ENCODE measurements at places on chromosomes 11 and 22.
A peak's percentile ranks its signal among the peaks of the same experiment; 100 is the strongest.

- H3K27me3 ChIP-seq = no peaks in the 10 kb centered on the region
- peaks cover 16% of the 10 kb centered on the region for H3K36me3 ChIP-seq
- H3K27ac ChIP-seq = no peak overlapping the region
- no peak for DNase-seq
- no peak overlapping the region for H3K4me3 ChIP-seq
Observed at GRCh38 chr22:45763236-45763624, 91.6 kb downstream of the ATXN10 start.

- no peaks in the 10 kb centered on the region for H3K27me3 ChIP-seq
- H3K27ac ChIP-seq = no peak overlapping the region
- DNase-seq = no peak
- H3K36me3 ChIP-seq = peaks cover 11% of the 10 kb centered on the region
- H3K4me1 ChIP-seq = peaks cover 14% of the 10 kb centered on the region
Observed at GRCh38 chr11:74322667-74323066, 11.2 kb upstream of the P4HA3 start.

GRCh38 chr22:30424534-30425326 is 838 bp upstream of the MTFP1 start:
- H3K4me1 ChIP-seq = peaks cover 59% of the 10 kb centered on the region
- peak overlapping the region; percentile 97 for H3K4me3 ChIP-seq
- H3K27ac ChIP-seq = no peak overlapping the region
- H3K27me3 ChIP-seq = no peaks in the 10 kb centered on the region

- H3K27me3 ChIP-seq = no peaks in the 10 kb centered on the region
- no peak overlapping the region for H3K27ac ChIP-seq
- DNase-seq = no peak
- no peak overlapping the region for H3K4me3 ChIP-seq
- peaks cover 14% of the 10 kb centered on the region for H3K4me1 ChIP-seq
Observed at GRCh38 chr22:21826204-21826603, 41.2 kb downstream of the MAPK1 start.

DNA sequence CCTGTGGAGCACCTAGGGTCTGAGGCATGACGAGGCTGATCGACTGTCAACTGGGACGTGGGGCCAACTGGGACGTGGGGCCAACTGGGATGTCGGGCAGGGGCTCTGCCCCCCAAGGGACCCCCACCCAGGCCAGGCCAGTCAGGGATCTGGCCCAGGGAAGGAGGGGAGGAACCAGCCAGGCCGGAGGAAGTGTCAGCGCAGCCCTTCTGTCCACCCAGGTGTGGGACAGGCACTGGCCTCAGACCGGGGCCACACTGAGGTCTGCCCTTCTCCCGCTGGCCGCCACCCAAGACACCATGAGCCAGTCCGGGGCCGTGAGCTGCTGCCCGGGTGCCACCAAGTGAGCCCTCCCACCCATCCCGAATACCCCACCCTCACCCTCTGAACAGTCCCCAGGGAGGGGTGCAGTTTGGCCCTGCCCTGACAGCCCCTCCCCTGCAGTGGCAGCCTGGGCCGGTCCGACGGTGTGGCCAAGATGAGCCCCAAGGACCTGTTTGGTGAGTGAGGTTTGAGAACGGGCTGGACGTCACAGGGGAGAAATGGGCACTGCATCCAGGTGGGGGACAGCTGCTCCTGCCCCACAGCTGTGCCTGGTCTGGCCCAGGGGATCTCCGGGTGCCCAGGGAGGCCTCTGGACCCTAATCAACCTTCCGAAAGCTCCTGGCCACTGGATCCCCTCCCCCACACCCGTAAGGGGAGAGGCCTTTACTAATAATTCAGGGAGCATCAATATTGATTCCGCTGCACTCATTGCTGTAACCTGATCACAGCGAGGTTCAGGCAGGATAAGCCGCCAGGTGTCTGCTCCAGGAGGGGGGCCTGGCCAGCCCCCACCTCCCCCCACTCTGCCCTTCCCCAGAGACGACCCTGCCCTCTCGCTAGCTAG is 3.3 kb downstream of the EPS8L2 start:
- H3K27me3 ChIP-seq = peaks cover 37% of the 10 kb centered on the region
- H3K4me1 ChIP-seq = peaks cover 12% of the 10 kb centered on the region
- no peak for DNase-seq
- no peaks in the 10 kb centered on the region for H3K36me3 ChIP-seq
- H3K4me3 ChIP-seq = no peak overlapping the region

GRCh38 chr11:68661014-68661413 is 23.3 kb upstream of the GAL start:
- no peaks in the 10 kb centered on the region for H3K36me3 ChIP-seq
- no peak for DNase-seq
- no peaks in the 10 kb centered on the region for H3K27me3 ChIP-seq
- H3K4me3 ChIP-seq = no peak overlapping the region
- H3K27ac ChIP-seq = no peak overlapping the region
- peaks cover 1% of the 10 kb centered on the region for H3K4me1 ChIP-seq

GRCh38 chr22:36332623-36333332 is 55.0 kb downstream of the MYH9 start:
- DNase-seq = no peak
- H3K4me1 ChIP-seq = peaks cover 93% of the 10 kb centered on the region

GRCh38 chr22:28051091-28051786 is 132.2 kb upstream of the PITPNB start:
- peaks cover 16% of the 10 kb centered on the region for H3K4me1 ChIP-seq
- DNase-seq = no peak
- H3K4me3 ChIP-seq = no peak overlapping the region
- H3K36me3 ChIP-seq = no peaks in the 10 kb centered on the region

GRCh38 chr11:27317751-27318150 is 45.3 kb downstream of the CCDC34 start:
- H3K27ac ChIP-seq = no peak overlapping the region
- no peak overlapping the region for H3K4me3 ChIP-seq
- H3K36me3 ChIP-seq = peaks cover 19% of the 10 kb centered on the region
- no peaks in the 10 kb centered on the region for H3K27me3 ChIP-seq
- no peaks in the 10 kb centered on the region for H3K4me1 ChIP-seq
- no peak for DNase-seq
